ENCODE measurements at places on chromosomes 1 and 21.

GRCh38 chr1:22525211-22525610 is 38.1 kb upstream of the EPHA8 start:
- DNase-seq, result no peak

DNA sequence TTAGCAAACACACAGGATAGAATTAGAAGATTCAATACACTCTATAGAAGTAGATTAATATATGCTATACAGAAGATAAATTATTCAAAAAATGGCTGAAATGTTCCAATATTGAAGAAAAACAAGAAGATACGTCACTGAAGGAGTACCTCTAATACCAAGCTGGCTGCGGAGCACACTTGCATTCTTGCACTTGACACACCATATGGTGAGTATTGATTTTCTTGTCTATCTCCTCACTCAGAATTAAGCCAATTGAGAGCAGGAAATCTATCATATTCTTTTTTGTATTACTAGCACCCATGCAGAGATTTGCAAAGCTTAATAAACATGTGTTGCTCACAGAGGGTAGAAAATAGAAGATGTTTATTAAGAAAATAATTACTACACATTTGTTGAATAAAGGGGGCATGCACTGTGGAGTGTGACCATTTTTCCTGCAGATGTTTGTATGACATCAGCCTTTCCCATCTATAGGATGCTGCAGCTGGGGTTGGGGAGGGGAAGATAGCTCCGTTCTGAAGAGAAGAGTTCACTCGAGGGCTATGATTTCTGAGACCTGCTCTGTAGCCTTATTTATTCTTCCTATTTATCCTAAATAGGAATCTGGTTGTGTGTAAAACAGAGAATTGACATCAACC is 318.1 kb downstream of the HHIPL2 start:
- DNase-seq, result no peak

DNA sequence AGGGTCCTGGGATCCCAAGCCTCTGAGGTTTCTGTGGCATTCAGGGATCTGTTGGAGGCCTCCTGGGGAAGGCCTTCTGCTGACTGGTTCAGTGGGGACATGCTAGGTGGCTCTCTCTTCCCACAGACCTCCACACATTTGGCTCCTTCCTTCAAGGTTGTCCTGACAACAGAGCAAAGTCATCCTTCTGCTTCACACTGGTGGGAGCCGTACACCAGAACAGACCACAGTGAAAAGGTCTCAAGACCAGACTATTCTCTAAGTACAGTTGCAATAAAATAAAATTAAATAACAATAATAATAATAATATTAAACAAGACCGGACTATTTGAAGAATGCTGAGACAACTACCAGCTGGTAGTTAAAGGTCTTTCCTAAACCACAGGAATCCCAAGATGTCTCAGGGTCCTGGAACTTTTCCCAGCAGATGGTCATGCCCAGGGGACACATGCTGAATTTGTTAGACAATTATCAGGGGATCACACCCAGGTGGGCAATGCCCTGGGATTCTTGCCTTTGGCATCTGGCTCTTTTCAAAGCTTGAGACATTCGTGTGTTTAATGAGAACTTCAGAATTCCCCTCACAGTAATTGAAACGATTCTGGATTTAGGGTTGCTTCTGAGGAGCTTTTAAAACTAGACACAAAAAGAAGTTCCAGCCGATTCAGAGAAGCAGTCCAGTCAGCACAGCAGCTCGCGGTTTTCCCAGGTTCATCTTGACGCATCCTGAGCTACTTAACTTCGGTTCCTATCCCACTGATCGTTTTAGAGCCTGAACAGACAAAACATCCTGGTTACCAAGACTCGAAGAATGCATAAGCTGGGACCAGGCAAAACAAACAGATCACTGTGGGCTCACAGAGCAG is 22.9 kb downstream of the HTR1D start:
- DNase-seq, result no peak

DNA sequence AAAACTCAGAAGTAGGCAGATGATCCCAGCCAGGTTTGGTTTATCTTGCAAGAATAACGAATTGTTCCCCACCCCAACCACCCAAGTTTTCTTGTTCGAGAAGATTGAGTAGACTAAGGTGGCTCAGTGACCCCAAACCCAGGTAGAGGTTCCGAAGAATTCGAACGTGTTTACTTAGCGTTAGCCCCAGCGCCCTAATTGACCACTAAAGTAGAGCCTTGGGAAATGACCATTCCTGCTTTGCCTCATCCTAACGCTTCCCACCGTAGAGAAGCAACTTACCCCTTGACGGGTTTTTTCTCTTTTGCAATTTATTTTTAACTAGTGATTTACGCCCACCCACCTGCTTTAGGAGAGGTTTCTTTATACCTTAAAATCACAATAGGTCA is 870 bp downstream of the FBXO28 start:
- DNase-seq, result no peak

- no peak for DNase-seq
Measured at GRCh38 chr1:153832293-153832692, 57.1 kb downstream of the SLC27A3 start.

GRCh38 chr1:11395616-11396015 is 83.3 kb upstream of the DISP3 start:
- no peak for DNase-seq

GRCh38 chr1:59155351-59155750 is 141.5 kb upstream of the FGGY start:
- DNase-seq, result no peak

GRCh38 chr1:150813028-150813707 is 5.1 kb upstream of the CTSK start:
- DNase-seq, result no peak

- DNase-seq, result no peak
Measured at GRCh38 chr1:16630661-16631247, 17.4 kb upstream of the NBPF1 start.

GRCh38 chr21:14545906-14546480 is at the start of gene SAMSN1:
SAMSN1 (minus strand) TSS chr21:14546315; CDS start chr21:14546261, 54 bp downstream.
- no peak for DNase-seq
